Non-pigmented ciliary epithelial cell (primary cell): ENCODE measurements at places on chromosomes 11 and 22.

DNA sequence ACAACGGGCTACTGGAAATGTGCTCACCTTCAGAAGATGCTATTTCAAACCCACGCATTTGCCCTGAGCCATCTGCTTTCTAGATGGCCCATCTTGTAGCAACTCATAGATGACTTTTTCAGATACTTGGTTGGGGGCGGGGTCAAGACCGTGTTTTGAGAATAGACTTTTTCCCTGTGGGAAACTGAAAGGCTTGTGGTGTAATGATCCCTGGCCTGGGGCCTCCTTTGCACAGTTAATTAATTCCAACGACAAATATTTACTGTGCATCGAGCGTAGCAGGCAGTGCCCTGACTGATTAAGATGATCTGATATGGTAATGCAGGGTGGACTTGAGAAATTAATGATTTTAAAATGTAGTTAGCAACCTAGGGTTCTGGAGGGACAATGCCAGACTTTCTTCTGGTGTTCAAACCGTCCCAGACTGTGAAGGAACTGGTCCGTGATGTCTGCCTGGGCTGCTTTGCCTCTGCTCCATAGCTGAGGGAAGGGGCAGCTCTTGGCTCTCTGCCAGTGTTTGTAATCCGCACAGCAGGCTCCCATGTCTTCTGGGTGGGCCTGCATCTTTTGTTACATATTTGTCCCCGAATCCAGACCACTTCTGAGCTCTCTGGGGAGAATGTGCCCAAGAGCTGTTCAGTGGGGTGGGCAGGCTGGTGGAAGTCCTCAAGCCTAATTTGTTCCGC, 84.8 kb downstream of the ADAMTS15 start:
- no peak for DNase-seq

DNA sequence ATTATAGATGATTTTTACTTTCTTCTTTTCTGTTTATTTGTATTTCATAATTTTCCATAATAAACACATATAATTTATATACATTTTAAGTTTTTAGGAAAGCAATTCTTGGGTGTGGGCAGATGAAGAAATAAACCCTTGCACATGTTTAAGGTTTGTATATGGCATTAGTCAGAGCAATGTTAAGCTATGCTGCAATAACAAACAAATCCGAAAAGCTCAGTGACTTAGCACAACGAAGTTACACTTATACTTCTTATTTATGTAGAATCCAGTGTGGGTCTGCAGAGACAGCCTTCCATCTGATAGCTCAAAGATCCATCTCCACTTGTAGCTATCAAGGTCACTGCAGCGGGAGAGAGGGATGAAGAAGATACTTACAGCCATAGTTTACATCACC, 68.5 kb upstream of the BARX2 start:
- no peak for DNase-seq

- DNase-seq: no peak
Observed at GRCh38 chr22:37534445-37534844, 15.2 kb upstream of the CARD10 start.

DNA sequence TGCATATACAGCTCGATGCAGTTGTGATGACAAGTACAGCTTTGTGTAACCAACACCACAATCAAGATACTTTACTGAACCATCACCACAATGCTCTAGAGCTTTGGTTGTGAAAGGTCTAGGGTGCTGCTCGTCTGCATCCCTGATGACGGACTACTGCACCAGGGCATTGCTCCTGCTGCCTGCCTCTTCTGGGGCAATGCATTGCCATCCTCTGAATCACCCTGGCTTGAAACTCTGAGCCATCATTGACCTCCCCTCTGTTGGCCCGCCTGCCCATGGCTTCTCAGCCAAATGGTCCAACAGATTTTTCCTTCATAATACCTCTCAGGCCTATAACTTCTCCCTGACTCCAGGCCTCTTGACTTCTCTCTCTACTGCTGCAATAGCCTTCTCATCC, 77.4 kb upstream of the CSNK2A3 start:
- no peak for DNase-seq

GRCh38 chr11:69892986-69893555, 73.9 kb upstream of the FGF3 start:
- no peak for DNase-seq

DNA sequence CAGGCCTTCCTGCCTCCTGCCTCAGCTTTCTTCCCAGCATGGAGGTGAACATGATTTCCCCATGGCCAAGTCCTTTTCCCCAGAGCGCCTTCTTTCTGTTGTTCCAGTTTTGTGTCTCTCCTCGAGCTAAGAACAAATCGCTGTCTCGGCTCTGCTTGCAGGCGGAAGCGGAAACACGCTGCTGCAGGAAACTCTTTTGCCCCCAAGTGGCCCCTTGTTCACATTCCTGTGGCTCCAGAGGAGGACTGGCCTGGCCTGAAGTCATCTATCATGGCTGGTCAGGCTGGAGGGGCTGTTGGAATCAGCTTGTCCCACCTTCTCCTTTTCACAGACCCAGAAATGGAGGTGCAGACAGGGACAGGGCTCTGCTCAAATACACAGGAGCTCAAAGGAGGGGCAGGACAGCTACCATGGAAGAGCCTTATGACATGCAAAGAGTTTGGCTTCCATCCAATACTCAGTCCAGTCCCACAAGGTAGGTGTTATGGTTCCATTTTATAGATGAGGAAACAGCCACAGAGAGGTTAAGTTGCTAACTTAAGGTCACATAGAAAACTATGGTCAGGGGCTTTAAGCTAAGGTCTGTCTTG, 182.2 kb upstream of the SYT13 start:
- no peak for DNase-seq

GRCh38 chr11:17803754-17804334, 69.3 kb downstream of the KCNC1 start:
- DNase-seq: no peak

GRCh38 chr11:130162733-130163132, 3.2 kb downstream of the ST14 start:
- DNase-seq: no peak
